ENCODE measurements at places on chromosomes 3 and 15.

GRCh38 chr15:48374472-48374871 is 43.2 kb downstream of the DUT start:
- no peak for DNase-seq

- DNase-seq = no peak
Observed at GRCh38 chr15:60803059-60803458, 324.1 kb upstream of the ICE2 start.

- no peak for DNase-seq
Observed at GRCh38 chr3:185216607-185216958, 37.3 kb downstream of the EHHADH start.

DNA sequence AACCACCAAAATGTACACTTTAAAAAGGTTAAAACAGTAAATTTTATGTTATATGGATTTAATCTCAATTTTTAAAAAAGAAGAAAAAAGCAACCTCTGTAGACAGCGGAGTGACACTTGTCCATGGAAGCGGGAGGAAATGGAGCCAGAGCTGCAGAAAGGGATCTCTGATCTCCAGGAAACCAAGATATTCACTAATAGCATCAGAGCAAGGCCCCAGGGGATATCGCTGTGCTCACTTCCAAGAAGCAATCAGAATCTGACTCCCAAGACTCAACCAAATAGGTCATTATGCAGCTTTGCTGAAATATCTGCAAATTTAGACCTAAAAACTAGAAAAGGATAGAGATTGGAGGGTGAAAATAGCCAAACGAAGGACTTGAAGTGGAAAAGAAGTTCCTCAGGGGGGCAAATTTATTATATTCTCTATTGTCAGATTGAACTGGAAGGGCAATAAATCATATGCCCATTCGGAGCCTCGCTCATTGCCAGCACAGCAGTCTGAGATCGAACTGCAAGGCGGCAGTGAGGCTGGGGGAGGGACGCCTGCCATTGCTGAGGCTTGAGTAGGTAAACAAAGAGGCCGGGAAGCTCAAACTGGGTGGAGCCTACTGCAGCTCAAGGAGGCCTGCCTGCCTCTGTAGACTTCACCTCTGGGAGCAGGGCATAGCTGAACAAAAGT is 62.0 kb upstream of the ATP2C1 start:
- DNase-seq = no peak

DNA sequence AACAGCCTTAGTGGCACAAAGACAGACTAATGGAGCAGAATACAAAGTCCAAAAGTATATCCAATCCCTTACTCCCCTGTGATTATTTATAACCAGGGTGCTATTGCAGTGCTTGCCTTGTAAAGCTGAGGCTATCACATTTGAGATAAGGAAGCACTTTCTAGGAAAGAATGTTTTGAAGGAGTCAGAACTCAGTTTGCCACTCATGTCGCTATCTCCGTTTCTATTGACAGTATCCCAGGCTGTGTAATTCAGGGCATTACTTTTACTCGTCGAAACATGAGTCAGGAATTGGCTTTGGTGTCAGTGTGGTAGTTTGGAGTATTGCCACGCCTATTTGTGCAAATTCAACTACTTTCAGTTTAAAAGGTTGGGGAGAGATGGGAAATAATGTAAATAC is 78.4 kb downstream of the FBXL2 start:
- no peak for DNase-seq

DNA sequence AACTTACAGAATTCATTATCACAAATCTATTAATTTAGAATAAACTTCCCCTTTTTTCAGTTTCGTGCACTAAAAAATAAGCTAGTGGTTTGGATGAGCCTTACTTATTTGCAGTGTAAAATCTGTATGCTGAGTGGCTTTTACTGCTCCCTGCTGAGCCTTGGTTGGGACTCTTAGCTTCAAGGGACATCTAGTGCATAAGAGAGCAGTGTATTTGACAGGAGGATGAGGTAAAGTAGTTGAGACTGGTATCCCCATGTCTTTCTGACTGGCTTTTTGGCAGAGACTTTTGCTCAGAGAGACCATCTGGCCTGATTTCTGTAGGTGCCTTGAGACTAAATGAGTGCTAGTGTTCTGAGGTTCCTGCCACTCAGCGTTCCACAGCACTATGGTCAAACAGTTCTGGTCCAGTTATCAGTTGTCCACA is 11.8 kb downstream of the CAPN7 start:
- DNase-seq = no peak

- no peak for DNase-seq
Observed at GRCh38 chr3:145531548-145531947, 629.4 kb downstream of the PLOD2 start.

- DNase-seq = no peak
Observed at GRCh38 chr15:34812369-34812768, 17.0 kb upstream of the ACTC1 start.

DNA sequence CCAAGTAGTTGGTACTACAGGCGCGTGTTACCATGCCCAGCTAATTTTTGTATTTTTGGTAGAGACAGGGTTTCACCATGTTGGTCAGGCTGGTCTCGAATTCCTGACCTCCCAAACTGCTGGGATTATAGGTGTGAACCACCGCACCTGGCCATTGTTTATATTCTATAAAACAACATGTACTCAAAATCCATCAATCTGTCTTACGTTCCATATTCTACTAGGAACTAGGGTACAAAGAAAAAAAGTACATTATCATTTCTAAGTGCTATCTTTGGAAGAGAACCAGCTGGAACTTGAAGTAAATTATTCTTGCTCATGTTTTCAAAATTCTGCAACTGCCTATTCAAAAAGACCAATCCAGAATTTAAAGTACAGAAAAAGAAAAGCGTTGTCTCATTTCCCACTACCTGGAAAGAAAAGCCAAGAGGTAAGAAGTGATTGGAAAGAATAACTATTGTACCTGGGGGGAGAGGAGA is 15.2 kb downstream of the SPPL2A start:
- DNase-seq = no peak

DNA sequence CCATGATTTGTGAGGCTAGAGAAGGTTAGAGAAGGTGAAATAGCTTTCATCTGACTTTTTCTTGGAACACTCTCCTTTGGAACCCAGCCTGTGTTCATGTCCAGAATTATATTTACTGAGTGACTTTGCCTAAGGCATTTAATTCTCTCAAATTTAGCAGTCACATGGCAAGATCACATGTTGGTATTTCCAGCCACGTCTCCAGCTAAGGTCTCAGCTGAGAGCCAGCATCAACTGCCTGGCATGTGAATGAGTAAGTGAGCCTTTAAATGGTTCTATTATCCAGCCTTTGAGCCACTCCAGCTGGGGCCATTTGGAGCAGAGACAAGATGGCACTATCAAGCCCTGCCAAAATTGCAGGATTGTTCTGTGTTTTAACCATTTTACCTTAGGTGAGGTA is 130.2 kb upstream of the SGO1 start:
- DNase-seq = no peak

DNA sequence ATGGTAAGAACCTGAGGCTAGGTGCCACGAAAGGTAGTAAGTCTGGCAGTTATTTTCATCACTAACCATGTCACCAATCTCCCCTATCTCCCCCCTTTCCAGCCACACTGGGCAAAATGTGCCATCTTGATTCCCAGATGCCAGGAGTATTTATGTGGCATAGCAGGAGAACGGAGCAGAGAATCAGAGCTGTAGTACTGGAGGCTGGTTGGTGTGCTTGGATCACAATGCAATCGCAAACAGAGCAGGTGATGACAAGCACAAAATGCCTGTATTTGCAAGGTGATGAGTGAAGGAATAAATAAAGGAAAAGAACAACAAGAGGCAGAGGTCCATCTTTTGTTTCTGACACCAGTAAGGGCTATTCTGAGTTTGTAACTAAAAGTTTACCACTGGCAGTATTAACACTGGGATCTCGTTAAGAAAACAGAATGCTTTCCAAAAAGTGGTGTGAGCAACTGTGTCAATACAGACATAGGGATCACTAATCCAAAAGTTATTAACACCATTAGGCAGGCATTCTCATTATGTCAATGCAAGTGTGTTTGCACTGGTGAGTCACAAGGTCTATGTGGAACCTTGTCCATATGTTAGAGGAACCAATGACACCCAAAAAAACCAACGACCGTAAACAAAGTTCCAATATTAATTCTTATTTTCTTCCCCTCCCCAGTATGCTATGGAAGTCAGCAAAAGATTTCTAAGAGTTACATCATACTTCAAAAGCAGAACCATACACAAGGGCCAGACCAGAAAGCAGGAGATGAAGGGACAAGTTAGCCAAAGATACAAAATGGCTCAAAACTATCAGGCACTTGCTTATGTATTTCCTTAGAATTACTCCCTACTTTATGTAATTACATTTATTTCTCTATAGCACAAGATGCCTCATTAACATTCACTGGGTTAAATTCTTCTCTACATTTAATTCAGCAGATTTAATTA is 556.6 kb downstream of the FOXP1 start:
- DNase-seq = no peak

GRCh38 chr3:56693750-56694149 is 10.7 kb upstream of the TASOR start:
- DNase-seq = no peak

- DNase-seq = no peak
Observed at GRCh38 chr3:24679429-24679828, 184.8 kb upstream of the THRB start.

Data from substantia nigra (tissue), 51 donors.